ENCODE measurements at places on chromosomes 7 and 10. TPM values are rescaled to one million over a fixed set of nuclear protein-coding genes. Genes with fewer than 3 reads are reported as not detected.
A peak's percentile ranks its signal among the peaks of the same experiment; 100 is the strongest.

Gene MSMB
- not detected for total RNA-seq

DNA sequence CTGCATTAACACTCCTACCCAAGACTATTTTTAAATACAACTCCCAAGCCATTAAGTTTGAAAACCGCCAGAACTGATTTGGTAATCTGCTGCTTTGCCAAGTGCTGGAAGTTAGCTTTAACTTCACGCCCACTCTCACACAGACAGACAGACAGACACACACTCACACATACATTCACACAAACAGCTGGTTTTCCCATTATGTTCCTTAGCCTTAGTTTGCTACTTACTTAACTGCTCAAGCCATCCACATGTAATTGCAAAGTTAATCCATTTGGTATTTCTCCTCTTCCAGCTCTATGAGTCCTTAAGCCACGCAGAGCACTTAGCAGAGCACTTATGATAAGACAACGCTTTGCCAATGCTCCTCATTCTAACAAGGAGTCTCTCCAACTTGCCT is 8.3 kb downstream of the COBL start:
- peak; percentile 16 for DNase-seq

Gene UCN3
- not detected for total RNA-seq

DNA sequence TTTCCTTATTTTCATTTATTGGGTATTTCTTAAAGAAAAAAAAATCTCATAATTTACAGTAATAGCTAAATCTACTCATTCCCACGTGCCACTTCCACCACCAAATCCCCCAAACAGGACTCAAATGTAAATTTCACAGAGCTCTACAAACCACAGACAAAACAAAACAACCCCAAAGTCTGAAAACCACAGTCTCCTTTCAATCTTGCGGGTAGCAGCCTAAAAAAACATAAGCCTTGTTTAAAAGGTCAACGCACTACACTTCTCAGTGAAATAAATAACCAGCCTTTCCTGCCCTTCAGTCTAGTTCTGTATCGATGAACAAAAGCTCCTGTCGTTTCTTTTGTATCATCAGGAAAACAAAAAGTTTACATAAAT is 121.8 kb upstream of the AFAP1L2 start:
- DNase-seq, result peak; percentile 52

Gene ABCC2
- total RNA-seq, result 0.31 TPM

DNA sequence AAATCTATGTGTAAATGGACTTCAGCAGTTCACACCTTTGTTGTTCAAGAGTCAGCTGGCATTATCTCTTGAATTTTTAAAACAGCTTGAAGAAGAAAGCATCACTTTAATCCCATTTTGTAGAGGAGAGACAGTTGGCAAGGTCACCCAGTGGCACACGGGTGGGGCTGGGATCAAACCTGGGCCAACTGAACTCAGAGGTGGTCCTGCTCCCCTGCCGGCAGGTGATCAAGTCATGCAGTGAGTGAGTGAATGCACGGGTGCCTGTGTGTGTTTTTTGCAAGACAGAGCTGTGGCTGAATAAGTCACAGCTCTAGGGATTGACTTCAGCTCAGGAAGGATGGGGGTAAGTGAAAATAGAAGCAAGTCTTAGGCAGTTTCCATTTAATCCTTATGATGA is 9.5 kb downstream of the GHRHR start:
- DNase-seq, result no peak

GRCh38 chr7:44767912-44768627 is 19.4 kb downstream of the ZMIZ2 start:
- DNase-seq, result no peak

DNA sequence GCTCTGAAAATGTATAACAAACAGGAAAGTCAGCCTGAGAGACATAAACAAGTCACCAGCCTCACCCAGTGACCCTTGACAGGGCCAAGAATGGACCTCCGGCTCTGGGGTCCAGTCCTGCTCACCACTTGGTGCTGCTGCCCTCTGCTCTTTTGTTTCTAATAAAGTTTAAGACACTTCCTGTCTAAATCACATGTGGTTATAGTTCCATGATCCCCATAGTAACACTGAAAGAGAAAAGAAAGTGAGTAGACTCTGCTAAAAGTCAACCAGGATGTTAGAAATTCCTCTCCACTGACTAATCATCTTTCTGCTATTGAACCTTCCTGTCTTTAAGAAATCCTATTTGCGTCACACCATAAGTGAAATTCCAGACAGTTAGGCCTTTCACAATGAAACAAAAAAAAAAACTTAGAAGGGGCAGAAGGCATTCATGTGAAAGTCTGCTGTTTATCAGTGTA is 179.2 kb upstream of the BET1 start:
- DNase-seq, result peak; percentile 100

- no peak for DNase-seq
Observed at GRCh38 chr10:133442191-133442966, 11.4 kb upstream of the SCART1 start.

DNA sequence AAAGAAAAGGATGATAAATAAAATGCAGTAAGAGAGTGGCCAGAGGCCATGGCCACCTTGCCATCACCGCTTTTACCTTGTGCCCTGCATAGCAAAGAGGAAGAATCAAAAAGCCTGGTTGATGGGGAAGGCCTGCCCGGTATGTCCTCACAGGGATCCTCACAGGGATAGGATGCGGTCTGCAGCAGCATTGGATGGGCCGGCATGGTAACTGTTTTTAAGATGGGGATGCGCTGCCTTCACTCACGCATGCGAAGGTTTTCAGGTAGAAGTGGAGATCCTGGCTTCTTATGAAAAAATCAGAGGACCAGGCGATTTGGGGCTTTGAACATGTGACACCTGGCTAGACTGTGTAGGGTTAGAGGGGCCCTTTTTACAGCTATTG is 12.5 kb downstream of the PNLIPRP2 start:
- DNase-seq, result no peak

GRCh38 chr7:68792351-68792750 is 805.9 kb upstream of the AUTS2 start:
- no peak for DNase-seq

Gene SMO
- 20.0 TPM for total RNA-seq

DNA sequence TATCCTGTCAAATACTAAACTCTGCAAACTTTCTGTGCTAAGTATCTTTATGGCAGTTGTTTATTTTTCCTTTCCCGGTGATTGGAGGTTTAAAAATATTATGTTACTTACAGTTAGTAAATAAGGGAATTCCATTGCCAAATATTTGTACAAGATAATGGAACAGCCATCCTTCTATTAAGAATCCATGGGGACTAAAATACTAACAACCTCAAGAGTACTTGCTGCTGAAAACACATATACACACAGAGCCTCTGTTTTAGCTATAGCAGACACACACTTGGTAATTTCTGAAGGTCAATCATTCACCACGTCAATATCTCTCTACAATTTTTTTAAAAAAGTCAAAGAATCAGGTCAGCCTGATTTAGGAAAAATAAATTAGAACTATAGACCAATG is 32.4 kb downstream of the TSPAN12 start:
- DNase-seq, result no peak

GRCh38 chr10:26689399-26689798 is 8.1 kb upstream of the PDSS1 start:
- DNase-seq, result no peak

Gene PTER
- total RNA-seq, result 2.5 TPM

- no peak for DNase-seq
Observed at GRCh38 chr7:126150278-126150958, 1102.3 kb downstream of the GRM8 start.

DNA sequence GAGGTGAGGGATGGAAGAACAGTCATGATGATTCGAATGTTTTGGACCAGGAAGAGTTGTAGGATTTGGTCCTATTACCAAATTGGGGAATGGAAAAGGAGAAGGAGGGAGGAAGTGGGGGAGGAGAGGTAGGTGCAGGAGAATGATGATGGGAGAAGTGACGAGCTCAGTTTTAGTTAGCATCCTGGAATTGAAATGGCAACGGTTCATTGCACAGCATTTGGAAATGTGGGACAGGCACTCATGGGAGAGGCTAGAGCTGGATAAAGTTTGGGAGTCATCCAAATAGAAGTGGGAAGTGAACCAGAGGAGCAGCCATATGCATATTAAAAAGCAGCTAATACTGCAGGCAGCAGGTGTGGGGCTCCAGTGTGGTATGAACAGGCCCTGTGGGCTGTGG is 253.6 kb downstream of the SORCS3 start:
- no peak for DNase-seq

All from astrocyte (in vitro differentiated cells and primary cell).